Activated CD8-positive, alpha-beta memory T cell treated with anti-CD3 and anti-CD28 coated beads for 1 hour (primary cell): ENCODE measurements at places on chromosomes 7 and 10.

DNA sequence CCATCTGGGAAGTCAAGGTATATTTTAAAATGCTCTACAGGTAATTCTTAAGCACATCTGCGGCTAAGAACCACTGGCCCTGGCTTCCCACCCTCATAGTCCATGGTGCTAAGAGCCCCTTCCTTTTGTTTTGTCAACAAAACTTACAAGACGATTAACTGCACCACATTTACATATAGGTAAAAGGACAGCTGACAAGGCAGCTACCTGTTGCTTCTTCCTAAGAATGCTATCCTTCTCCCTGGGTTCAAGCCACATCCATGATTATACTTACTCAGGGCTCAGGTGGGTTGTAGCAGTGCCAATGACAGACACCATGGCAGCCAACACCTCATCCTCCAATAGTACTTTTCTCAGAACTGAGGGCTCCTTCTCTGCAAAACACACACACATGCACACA, 16.3 kb downstream of the ZDHHC16 start:
- no peak for DNase-seq

DNA sequence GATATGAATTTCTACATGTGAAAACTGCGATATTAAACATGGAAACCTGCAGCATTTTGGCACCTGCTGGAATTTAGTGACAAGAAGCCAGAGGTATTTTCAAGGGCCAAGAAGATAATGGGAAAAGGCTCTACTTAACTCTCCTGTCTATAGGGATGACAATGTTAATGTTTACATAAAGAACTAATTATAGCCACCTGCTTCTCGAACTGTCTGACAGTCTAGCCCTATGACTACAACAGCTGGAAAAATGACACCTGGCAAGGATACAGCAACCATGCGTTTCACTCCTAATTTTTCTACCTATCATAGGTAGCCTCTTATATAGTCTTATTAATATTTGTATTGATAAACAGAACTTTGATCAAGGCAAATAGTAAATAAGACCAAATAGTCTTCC, 49.6 kb downstream of the MAGI2 start:
- no peak for DNase-seq

DNA sequence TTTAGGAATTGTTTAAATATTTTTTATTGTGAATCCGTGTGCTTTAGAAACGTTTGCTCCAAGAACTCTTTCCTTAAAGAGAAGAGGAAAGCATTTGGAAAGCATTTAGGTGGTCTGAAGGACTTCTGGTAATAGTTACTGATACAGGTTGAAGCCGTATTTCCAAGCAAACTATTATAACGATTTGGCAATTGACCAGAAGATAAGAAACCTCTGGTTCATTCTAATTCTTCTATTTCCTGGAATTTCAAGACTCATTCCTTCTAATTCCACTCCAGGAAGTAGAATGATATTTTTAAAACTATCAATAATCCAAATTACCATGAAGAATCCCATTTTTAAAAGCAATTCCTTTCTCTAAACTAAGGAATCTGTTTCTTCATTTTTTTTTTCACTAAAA, 158.9 kb upstream of the AGR3 start:
- DNase-seq, result no peak

- no peak for DNase-seq
Observed at GRCh38 chr10:31617757-31618156, 298.7 kb downstream of the ZEB1 start.

GRCh38 chr10:22761569-22762220, 47.3 kb upstream of the PIP4K2A start:
- no peak for DNase-seq

GRCh38 chr7:117777335-117778142, 95.7 kb downstream of the CTTNBP2 start:
- no peak for DNase-seq

GRCh38 chr7:13981070-13981469, 8.4 kb downstream of the ETV1 start:
- no peak for DNase-seq

DNA sequence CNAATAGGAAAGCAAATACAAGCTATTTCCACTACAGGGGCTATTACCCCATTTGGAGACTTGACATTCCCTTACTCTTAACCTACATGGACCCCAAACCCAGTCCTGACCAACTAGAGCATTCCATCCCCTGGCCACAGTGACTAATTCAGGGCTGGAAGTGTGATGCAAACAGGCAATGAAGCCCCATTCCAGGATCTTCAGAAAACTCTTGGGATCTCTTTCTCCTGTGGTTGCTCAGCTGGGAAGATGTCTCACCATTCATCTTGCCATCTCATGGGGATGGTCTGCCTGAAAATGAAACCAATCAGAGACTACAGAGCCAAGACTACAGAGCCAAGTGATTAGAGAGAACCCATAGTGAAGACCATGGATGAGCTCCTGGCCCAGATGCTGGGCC, 206.2 kb downstream of the ZNF365 start:
- DNase-seq, result no peak

- DNase-seq, result no peak
Observed at GRCh38 chr7:21867816-21868575, 77.7 kb downstream of the CDCA7L start.

- no peak for DNase-seq
Observed at GRCh38 chr10:33212061-33212748, 122.3 kb downstream of the NRP1 start.

- no peak for DNase-seq
Observed at GRCh38 chr7:51237446-51238133, 79.0 kb downstream of the COBL start.

- no peak for DNase-seq
Observed at GRCh38 chr10:82498976-82499375, 624.0 kb downstream of the NRG3 start.

- no peak for DNase-seq
Observed at GRCh38 chr10:72342911-72343310, 11.8 kb downstream of the DNAJB12 start.

DNA sequence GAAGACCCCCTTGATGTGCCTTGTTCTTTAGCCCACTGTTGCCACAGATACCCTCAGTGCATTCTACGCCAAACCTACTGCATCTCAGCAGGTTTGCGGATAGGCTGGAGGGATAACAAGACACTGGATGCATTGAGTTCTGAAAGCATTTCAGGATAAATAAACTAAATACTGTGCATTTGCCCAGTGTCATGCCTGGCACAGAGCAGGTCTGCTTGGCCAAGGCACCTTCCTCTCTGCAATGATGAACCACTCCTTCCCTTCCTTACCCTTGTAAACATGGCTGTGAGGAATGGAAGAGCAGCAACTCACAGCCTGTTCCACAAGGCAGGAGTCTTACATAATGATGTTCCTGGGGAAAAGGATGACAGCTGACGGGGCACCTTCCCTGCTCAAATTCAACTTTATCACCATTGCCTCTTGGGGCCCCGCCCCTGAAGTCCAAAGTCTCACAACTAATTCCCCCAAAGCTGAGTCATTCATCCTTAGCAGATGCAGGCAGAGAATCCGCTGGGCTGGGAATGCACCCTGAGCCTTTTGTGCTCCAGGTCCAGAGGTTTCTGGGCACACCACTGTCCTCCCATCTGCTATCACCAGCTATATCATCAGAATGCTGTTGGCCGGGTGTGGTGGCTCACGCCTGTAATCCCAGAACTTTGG, 11.6 kb downstream of the DDX56 start:
- DNase-seq, result no peak

DNA sequence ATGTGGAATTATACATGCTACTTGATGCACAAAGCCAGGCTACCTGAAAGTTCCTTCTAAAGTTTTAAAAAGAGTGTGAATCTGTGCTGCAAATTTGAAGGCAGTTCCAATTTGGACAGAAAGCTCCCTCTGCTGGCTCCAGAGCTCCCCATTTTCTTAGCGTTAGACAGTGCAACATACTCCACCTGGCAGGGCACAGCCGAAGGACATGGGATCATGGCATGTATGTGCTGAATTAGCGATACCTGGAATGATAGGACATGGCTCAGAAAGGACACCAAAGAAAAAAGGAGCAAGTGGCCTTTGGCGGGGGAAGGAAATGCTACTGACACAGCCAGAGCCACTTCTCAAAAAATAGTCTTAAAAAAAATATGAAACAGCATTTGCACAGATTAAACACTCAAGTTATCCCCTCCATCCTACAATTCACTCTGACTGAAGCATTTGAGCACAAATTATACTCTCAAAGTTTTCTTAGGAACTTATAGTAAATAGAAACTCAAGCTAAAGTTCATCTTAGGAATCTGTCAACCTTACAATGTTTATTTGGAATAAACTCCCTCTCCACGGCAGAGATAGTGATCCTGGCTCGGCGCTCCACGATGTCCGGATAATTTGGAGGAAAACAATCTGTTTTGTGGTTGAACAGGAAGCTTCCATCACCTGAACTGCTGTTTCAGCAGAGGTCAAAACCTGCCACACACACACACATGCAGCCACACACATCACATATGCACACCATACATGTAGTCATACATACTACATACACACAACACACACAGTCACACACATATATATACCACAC, 80.0 kb downstream of the C7orf25 start:
- no peak for DNase-seq

DNA sequence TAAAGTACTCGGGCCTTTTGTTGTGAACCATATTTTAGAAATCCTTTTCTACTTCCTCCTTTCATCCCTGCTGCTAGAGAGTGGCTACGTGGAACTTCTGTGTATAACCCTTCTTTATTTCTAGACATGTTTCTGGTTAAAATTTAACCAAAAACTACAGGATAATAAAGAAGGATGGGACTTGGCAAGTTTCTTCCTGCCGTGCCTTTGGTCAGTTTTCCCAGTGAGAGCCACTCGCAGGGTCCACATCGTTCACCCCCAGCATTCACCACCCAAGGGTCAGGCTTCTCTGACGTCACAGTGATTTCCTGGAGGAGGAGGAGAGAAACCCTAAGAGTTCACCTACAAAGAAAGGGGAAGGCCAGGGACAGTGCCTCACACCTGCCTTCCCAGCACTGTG, 45.4 kb downstream of the NKX6-2 start:
- no peak for DNase-seq

GRCh38 chr10:11714750-11715365, 27.3 kb upstream of the ECHDC3 start:
- DNase-seq, result no peak

DNA sequence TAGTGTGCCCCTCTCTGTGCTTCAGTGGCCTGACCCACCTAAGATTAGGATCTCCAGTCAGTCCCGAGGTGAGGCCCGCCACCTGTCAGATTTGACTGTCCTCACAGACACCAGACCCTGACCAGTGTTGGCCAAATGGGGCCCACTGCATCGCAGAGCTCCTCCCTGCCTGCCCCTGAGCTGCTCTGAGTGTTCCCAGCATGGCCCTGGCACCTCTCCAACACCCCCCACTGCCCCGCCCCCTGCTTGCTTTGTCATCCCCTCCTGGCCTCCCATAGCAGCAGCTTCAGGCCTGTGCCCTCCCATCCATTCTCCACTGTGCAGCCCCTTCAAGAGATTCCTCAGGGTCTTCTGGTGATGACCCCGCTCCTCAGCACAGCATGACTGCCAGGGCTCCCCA, 67.6 kb downstream of the C10orf120 start:
- DNase-seq, result no peak

DNA sequence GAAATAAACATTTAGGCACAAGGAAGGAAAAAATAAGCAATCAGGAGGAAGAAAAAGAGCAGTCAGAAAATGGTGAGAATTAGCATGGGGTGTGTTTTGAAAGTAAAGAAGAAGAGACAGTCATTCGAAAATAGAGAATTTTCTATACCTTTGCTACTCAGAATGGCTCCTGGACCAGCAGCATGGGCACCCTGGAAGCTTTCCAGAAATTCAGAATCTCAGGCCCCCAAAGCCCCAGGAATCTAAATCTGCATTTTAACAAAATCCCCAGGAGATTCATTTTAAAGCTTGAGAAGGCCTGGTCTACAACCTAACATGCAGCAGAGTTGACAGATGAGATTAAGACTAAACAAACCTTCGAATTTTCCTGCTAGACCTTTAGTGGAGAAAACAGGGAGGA, 131.2 kb upstream of the HDAC9 start:
- DNase-seq, result no peak

GRCh38 chr10:113463777-113464176, 89.1 kb upstream of the HABP2 start:
- no peak for DNase-seq

DNA sequence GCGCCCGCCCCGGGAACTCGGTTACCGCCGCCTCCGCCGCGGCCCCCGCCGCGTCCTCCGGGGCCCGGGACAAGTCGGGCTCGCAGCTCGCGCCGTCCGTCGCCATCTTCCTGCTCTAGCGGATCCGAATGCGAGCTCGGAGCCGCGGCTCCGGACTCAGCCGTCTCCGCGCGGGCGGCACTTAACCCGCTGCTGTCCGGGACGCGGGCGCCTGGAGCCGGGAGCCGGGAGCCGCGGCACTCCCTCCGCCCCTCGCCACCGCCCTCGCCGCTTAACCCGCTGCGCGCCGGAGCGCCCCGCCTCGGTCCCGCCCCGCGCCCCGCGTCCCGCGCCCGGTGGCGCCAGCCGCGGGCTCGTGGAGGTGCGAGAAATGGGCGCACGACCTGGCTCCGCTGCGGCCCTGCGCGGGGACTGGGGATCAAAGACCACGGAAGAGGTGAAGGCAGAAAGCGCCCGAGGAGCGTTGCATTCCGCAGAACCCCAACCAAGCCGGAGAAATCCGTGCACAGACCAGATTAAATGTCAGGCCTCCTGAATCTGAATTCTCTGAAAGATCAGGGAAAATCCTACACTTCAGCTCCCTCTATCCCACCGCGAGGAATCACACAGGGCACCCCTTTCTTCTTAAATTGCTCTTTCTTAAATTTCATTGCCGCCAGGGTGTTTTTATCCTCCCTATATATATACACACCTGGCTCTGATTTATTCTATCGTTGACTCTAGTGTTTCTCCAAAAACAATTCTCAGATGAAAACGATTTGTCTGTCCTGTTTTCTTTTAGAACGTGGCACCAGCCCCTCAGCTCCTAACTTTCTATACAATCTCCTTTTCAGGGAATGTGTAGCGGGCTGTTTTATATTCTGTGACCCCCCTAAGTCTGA, at the start of gene CTTNBP2:
Gene CTTNBP2 (minus strand): TSS at position 132 of the 881 bp plus-strand sequence. CDS start 26 bp downstream, at position 106.
- DNase-seq, result no peak

- no peak for DNase-seq
Observed at GRCh38 chr10:60212195-60212594, 177.5 kb downstream of the ANK3 start.

DNA sequence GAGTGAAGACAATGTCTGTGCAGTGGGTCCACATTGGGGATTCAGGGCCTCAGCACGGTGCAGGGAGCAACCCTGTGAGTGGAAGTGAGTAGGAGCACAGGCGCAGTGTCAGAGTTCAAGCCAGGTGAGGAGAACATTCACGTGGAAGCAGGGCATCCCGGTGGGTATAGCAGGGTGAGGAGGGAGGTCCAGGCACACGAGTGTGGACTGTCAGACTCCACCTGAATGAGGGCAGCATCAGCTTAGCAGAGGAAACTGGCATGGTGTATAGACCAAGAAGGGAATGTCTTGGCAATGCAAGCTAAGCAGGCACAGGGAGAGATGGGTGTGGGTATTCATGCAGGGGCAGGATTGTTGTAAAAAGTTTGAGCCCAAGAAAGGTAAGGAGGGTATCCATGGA, 15.3 kb upstream of the LRRC72 start:
- DNase-seq, result no peak

DNA sequence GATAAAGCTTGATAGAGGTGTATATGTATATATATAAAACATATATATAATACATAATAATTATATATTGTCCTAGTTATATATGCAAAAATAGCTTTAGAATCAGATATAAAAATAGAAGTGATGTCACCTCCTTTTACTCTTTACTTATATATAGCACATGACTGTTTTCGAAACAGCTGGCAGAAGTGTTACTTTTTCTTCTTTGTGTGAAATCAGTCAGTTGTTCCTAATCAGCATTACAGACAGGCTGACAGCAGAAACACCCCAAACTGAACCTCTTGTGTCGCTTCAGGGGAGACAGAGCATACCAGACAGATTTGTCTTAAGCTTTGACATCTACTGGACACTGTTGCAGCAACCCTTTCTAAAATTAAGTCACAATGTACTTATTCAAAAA, 684.9 kb upstream of the CELF2 start:
- no peak for DNase-seq
